ENCODE measurements at places on chromosomes 11 and 22. TPM values are rescaled to one million over a fixed set of nuclear protein-coding genes. Genes with fewer than 3 reads are reported as not detected.

DNA sequence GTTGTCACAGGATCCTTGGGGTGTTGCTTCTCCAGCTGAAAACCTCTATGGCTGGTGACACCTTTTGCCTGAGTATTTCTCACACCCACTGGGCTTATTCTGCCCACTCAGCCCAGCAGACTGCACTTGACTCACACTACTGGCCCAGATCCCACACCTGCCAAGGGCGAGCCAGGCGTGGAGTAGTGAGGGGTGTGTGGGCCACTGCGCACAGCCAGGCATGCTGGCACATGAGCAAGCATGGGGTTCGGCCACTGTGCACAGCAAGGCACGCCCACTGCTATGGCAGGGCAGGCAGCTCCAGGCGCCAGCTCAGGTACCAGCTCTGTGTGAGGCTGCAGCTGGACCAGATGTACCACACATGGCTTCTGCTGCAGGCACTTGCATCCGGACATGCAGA, 116.5 kb upstream of the MTNR1B start:
- no peak for DNase-seq

DNA sequence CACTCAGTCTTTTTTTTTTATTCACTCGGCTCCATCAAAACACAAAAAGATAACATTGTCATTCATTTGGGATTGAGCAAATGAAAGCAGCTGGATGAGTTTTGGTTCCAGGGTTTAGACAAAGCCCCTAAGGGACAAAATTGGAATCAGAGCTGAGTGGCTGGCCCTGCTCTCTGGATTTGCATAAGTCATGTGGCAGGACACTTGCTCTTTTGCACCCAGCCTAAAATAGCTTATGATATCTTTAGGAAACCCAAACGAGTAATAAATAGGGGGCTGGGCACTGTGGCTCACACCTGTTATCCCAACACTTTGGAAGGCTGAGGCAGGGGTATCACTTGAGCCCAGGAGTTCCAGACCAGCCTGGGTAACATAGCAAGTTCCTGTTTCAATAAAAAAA, 11.0 kb upstream of the TMEM121B start:
- DNase-seq, result no peak

DNA sequence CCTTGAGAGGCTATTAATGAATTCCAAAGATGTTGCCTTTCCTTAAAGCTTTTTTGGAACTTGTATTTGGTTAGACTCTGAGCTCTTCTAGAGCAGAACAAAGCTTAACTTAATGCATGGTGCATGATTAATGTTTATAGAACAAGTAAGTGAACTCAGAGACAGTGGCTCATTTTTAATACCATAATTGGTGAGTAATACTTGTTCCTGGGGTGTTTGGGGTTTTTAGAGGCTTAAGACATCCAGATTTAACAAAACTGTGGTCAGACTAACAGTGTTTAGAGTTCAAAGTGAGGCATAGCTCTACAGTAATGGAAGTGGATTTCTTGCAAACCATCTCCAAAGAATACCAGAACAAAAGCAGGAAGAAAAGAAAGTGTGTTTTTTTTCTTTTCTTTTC, 73.7 kb upstream of the CTSC start:
- DNase-seq, result no peak

- peak; percentile 70 for DNase-seq
Measured at GRCh38 chr11:34565417-34566207, 52.0 kb upstream of the ELF5 start.

GRCh38 chr11:125343086-125343717, 152.9 kb downstream of the FEZ1 start:
- DNase-seq, result no peak

- DNase-seq, result no peak
Measured at GRCh38 chr11:93289782-93290463, 40.6 kb upstream of the DEUP1 start.

- DNase-seq, result peak; percentile 30
Measured at GRCh38 chr11:18046116-18046777, at the start of gene TPH1. TSS of gene TPH1 (minus strand) at chr11:18046269. CDS start at chr11:18040762, 5,507 bp downstream.

DNA sequence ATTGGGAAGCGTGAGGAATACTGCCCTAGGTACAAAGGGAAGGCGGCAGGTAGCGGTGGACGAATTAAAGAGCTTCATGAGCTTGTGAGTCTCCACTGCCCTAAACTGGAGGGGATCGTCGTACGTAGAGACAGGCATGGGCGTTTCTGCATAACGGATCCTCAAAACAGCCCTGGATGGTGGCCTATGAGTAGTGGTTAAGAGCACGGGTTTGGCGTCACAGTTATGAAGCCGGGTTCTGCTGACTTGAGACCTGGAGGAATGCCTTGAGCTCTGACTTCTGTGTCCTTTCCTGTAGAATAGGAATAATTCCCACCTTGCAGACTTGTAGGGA, 335 bp downstream of the TMEM138 start:
- DNase-seq, result no peak

GRCh38 chr11:65452806-65453490, 30.4 kb downstream of the NEAT1 start:
- peak; percentile 10 for DNase-seq

GRCh38 chr22:45818424-45819085, 146.9 kb downstream of the ATXN10 start:
- DNase-seq, result no peak

GRCh38 chr11:30446520-30446919, 123.6 kb downstream of the ARL14EP start:
- no peak for DNase-seq

DNA sequence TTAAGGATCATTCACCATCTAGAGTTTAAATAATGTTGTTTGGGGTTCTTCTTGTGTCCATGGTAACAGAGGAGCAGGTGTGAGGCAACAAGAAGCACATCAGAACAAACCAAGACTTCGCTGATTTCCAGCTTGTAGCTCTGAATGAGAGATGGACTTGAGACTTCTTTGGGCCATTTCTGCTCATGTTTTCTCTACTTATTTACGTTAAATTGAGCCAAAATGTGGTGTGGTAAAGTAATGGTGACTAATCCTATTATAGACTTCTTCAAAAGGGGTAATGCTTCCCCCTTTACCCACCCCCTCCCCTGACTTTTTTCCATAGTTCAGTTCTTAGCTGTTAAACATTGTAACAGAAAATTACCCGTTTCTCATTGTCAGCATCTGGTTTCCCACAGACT, 65.2 kb downstream of the CSTPP1 start:
- no peak for DNase-seq

- no peak for DNase-seq
Measured at GRCh38 chr22:37310075-37310606, 27.8 kb downstream of the CYTH4 start.

DNA sequence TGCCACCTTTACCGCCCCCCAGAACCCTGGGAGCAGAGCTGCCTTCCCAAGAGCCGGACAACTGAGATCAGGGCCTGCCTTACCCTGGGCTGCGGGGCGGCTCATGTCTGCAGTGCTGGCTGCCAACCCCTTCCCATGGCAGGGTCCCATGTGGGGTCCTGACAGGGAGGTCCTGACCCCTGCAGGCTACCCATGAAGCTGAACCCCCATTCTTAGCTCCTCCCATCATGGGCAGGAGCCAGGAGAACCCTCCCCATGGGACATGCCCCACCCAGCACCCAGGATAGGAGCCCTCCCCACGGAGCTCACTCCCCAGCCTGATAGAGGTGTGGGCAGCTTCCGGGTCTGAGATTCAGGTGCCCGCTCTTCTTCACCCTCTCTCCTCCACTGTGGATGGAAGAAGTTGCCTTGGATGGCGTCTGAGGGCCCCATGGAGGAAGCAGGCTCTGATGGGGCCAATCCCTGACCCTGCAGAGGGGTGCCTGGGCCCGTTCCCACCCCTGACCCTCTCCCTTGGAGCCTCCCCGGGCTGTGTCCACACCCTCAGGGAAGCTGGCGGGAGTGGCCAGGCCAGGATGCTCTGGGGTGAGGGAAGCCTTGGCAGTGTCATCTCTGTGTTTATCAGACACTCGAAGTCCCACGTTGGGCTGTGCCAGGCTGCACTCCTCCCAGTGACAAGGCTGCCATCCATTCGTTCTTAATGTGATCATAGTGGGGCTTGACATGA, 1508.2 kb downstream of the BRD1 start:
- DNase-seq, result no peak

DNA sequence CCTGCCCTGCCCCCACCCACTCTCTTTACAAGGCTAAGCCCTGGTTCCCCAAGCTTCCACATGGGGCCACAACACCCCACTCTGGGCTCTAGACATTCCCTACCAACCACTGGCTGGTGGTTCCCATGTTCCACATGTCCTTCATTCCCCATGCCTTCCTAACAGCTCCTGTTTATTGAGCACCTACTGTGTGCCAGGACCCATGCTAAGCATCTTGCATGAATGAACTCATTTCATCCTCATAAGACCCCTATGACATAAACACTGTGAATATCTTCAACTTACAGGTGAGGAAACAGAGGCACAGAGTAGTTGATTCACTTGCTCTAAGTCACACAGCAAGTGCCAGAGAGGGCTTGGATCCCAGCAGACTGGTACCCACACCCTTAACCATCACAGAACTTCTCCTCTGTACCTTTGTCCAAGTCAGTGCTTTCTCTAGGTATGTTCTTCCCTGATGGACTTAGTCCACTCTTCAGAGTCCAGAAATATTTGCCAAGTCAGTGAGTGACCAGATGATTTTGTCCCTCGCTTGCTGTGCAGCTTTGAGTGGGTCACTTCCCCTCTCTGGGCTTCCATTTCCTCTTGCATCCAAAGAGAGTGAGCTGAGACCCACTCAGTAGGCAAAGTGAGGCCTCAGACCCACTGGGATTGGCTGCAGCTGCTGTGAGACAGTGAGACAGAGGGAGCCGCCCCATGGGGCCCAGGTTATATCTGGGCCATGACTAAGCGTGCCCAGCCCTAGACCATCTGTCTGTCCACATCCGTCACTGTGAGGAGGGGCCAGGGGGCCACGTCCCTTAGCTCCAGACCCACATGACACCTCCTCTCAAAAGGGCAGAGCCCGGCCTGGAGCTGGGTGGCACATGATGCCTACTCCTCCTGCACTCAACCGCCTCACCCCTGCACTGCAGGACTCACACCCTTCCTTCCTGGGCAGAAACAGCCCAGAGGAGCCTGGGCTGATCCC, 132.4 kb downstream of the MN1 start:
- DNase-seq, result peak; percentile 15

DNA sequence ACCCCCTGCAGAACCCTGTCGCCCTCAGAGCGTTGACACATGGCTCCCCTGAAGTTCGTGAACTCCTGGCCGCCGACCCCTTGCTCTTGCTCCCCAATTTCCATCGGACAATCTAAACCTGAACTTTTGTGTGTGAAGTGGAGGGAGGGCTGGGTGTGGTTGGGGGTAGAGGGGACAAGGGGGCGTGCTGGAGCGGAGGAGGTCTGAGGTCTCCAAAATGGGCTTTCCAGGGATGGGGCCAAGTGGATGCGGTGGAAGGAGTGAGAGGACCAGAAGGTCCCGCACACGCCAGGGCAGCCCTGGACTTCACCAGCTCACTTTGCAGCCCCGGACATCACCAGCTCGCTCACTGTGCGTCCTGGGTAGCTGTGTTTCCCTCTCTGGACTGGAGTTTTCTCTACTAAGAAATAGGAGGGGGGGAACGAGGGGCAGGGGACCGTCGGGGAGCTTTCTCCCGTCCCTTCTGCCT, 18.6 kb downstream of the CREB3L1 start:
- DNase-seq, result no peak

DNA sequence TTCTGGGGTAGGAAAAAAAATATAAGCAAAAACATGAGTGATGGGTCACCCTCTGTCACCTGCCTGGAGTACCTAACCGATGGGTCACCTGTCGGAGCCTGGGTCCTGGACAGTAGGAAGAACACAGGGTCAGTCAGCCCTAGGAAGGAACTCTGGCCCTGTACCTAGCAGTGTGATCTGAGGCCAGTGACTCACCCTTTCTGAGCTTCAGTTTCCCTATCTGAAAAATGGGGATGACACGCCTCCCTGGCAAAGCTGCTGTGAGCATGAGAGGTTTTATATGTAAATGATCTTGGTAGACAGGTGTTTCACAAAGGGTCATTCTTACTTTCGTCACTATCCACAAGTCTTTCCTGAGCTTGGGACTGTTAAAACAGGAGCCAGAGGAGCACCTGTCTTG, 182.0 kb downstream of the ST3GAL4 start:
- no peak for DNase-seq

DNA sequence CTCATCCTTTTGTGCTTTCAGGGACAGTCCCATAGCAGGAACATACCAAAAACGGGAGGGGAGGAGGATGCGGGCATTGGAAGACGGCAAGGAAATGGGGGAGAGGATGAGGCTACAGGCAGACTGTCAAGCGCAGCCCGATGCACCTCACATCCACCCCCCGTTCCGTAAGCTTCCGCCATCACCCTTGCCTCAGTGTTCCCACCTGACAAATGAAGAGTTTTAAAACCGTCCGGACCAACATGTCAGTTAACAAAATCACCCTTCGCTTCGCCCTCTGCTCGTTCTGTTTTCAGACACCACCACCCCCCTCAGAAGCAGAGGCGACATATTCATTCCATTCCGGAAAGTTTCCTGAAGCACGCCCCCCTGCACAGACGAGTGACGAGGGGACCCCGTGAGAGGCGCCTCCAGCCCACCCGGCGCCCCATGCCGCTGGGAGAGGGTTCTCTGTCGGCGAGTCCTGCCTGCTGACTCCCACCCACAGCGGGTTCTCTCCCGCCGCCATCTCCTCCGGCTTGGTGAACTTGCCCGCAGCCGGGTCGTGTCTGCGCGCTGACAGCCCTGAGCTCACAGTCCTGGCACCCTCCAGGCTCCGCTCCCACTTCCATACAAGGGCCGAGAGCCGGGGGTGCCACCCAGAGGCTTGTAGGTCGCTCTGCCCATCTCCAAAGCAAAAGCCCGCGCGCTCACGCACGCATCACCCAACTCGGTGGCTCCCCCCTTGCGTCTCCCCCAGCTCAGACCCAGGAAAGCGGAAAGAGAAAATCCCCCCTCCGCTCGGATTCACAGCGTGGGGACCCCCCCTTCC, 1.5 kb downstream of the IGSF9B start:
- DNase-seq, result no peak

DNA sequence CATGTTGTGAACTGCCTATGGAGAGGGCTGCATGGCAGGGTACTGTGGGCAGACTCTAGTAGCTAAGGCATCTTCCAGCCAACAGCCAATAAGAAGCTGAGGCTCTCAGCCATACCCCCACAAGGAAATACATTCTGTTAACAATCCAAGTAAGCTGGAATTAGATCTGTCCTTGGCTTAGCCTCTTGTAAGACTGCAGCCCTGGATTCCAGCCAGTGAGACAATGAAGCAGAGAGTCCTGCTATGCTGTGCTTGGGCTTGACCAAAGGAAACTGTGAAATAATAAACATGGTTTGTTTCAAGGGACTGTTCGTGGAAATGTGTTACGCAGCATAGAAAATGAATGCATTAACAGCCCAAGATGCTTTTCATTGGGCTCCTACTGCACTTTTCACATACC, 1097.4 kb upstream of the CCDC90B start:
- DNase-seq, result no peak

GRCh38 chr11:20790622-20791021, 121.2 kb downstream of the NELL1 start:
- no peak for DNase-seq

THY1 gene
- 0.25 TPM for total RNA-seq

ARFIP2 gene
- total RNA-seq, result 131 TPM

TRIM49 gene
- not detected for total RNA-seq

GPHA2 gene
- not detected for total RNA-seq

CD6 gene
- 0.53 TPM for total RNA-seq

CSNK2A3 gene
- 0.51 TPM for total RNA-seq

BCO2 gene
- total RNA-seq, result 0.84 TPM

UBTFL1 gene
- not detected for total RNA-seq

PIWIL4 gene
- 8.7 TPM for total RNA-seq

CASTOR1 gene
- 2.0 TPM for total RNA-seq

ZNF215 gene
- 4.6 TPM for total RNA-seq

OR2D2 gene
- total RNA-seq, result not detected

CEND1 gene
- total RNA-seq, result not detected

Measured in HT-29 (cell line).